Effector CD8-positive, alpha-beta T cell (primary cell): ENCODE measurements at places on chromosomes 12 and 14.

- no peak for DNase-seq
Measured at GRCh38 chr12:2094597-2094996, 41.8 kb downstream of the CACNA1C start.

- no peak for DNase-seq
Measured at GRCh38 chr14:77761205-77761931, 412 bp upstream of the SNW1 start.

DNA sequence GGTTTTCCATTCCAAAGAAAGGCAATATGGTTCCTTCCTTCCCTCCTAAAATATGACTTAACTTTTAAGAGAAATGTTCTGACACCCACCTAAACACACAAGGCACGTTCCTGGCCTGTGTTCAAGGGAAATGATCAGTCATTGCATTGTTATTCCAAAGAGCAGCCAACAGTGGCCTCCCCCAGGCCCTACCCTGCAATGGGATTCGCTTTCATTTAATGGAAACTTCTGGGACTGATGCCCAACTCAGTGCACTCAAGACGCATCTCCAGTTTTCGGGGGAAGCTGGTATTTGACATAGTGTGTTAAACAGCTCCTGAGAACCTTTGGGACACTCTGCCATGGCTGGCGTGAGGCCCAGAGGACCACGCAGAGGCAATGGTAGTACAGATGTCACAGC is 65.9 kb downstream of the DDX51 start:
- DNase-seq = no peak

DNA sequence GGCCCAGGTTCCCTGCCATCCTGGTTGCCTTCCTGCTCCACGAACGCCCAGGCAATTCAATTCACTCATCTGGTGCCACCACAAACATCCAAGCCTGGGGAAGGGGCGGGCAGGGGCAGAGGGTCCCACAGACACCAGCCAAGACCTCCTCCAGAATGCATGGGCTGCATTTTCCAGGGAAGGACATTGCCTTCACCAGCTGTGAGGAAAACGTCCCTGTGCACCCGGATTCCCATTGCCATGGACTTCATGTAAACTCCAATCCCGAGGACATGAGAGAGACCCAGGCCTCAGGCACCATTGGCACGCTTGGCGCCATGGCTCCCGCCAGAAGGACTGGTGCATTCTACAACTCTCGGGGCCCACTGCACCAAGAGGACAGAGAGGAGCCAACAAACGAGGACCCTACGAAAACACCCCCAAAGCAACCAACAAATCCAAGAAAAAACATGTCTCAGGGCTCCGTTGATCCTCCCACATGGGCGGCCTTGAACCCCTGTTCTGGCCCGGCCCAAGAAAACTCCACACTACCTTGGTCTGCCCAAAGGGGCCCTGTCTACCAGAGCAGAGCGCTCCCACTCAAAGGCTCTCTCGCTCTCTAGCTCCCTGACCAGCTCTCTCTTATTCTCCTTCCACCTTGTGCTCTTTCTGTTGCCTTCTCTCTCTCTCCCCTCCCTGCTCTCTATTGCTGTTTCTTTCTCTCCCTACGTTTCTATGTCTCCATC is 183.9 kb downstream of the ALG10 start:
- DNase-seq = no peak

DNA sequence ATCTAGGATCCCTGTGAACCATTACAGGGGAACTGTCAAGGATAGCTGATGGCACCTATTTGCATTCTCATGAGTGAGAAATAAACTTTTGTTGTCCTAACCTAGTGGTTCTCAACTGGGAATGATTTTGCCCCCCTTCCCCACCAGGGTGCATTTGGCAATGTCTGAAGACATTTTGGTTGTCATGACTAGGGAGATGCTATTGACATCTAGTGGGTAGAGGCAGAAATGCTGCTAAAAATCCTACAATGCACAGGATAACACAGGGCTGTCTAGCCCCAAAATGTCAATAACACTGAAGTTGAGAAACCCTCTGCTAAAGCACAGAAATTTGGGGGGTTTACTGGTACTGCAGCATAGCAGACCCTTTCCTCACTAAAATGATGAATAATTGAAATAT is 140.9 kb upstream of the SRRM4 start:
- DNase-seq = no peak

GRCh38 chr14:49942090-49942489 is 49.2 kb downstream of the ARF6 start:
- DNase-seq = no peak

GRCh38 chr12:62846491-62846890 is 88.5 kb downstream of the PPM1H start:
- DNase-seq = no peak

GRCh38 chr12:130117701-130118100 is 44.6 kb upstream of the FZD10 start:
- no peak for DNase-seq

DNA sequence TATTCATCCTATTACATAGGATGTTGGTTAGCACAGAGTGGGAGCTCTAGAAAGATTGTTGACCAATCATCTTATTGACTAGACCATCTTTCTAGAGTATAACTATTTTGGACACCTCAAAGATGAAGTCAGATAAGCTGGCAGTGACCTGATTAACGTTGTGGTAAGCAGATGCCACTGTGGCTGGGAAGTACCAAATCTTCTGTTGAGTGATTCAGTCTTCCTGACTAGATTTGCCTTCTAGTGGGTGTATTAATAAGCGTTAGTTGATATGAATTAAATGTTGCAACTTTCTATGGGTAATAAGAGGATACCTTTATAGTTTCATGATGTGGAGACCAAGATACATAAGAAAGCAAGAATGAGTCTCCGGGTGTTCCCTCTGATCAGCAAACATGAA is 51.2 kb upstream of the HELB start:
- DNase-seq = no peak

GRCh38 chr12:114917307-114917706 is 233.3 kb upstream of the TBX3 start:
- no peak for DNase-seq

GRCh38 chr12:43807386-43807785 is 1.3 kb upstream of the TWF1 start:
- no peak for DNase-seq

- no peak for DNase-seq
Measured at GRCh38 chr12:23099604-23100003, 474.6 kb downstream of the ETNK1 start.

- peak; percentile 69 for DNase-seq
Measured at GRCh38 chr12:6825398-6826124, 2.6 kb upstream of the P3H3 start.
